C1 segment of cervical spinal cord (tissue), 14 donors: ENCODE measurements at places on chromosomes 16 and 17.

DNA sequence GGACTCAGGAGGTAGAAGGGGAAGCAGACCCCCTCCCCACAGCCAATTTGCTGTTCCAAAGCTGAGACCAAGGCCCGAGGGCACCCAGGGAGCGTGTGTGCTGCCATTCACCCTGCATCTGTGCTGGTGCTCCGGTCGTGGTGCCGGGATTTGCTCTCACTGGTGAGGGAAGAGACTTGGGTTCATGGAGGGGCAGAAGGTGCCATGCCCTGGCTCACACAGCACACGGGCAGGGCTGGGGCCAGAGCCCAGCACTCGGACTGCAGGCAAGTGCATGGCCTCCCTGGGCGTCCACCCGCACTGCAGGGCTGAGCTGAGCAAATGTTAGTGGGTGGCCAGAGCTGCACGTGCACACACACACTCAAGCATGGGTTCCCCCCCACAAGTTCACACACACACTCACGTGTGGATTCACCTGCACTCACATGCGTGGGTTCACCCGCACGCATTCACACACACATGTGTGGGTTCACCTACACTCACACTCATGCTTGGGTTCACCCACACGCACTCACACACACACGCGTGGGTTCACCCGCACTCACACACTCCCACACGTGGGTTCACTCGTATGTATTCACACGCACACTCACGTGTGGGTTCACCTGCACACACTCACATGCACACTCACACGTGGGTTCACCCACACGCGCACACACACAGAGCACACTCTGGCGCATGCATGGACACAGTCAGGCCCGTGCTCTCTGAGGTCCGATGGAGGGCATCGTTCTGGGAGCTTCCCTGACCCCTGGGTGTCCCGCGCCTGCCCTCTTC is 57.0 kb upstream of the CBFA2T3 start:
- DNase-seq = no peak

DNA sequence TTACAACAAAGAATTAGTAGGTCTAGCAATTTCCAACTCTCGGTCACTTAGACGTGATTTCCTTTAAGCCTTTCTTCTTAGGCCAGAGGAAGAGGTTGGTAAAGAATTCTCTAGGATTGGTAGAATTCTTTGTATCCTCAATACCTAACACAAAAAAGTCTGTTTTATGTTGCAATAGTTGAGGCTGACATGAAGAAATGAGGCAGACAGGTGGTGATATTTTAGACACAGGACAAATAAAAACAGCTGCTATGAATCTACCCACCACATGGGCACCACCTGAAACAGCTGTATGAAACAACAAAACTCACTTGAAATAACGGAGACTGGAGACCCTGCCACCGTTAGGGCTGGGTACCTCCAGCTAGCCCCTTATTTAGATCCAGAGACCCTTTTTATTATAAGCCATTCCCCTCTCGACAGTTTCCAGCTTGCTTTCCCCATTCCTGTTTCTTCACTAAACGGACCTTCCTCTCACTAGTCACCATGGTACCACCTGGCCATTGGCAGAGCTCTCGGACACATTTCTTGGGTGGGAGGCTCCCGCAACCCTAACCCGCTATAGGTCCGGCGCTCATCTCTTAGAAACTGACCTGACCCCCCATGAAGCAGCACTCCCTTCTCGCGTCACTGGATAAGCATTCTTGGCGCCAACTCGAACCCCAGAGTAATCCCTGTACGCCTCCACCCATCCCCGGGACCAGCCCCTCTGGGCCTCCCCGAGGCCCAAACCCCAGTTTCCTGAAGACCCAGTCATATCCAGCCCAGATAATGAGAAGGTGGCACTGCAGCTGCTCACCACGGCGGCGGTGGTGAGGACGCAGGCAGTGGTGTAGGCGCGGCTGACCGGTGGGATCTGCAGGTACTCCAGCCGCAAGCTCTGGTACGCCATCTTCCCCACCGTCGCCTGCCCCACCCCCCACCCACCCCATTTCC is at the start of gene DERL2:
TSS of gene DERL2 (minus strand) at position 909 of the 936 bp plus-strand sequence. CDS start at position 892, 17 bp downstream.
- no peak for DNase-seq

GRCh38 chr17:956905-957304 is 22.7 kb downstream of the NXN start:
- no peak for DNase-seq

DNA sequence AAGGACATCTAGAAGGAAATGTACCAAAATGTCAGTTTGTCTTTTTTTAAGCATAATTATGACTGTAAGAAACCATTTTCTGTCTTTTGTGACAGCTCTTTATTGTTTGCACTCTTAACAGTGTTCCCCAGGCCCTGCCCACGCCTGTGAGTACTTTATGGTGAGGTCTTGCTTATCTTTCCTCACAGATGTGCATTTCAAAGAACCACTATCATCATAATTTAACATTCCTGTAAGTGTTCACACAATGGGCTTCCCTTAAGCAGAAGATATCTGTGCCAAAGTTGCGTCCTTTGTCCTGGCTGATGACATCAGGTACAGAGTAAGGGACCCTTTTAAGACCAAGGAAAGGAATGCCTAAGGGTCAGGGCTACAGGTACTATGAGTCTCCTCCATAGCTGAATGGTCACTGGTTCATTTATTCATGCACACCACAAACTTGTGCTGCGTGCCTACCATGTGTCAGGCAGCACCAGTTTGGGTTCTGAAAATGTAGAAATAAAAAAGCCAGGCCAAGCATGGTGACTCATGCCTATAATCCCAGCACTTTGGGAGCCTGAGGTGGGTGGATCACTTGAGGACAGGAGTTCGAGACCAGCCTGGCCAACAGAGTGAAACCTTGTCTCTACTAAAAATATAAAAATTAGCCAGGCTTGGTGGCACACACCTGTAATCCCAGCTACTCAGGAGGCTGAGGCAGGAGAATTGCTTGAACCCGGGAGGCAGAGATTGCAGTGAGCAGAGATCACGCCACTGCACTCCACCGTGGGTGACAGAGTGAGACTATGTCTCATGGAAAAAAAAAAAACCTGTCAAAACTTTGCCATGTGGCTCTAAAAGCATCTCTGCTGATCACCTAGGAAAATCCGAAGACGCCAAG is 55.4 kb upstream of the NLK start:
- DNase-seq = no peak

- DNase-seq = no peak
Observed at GRCh38 chr17:49190932-49191331, 19.4 kb downstream of the GNGT2 start.

DNA sequence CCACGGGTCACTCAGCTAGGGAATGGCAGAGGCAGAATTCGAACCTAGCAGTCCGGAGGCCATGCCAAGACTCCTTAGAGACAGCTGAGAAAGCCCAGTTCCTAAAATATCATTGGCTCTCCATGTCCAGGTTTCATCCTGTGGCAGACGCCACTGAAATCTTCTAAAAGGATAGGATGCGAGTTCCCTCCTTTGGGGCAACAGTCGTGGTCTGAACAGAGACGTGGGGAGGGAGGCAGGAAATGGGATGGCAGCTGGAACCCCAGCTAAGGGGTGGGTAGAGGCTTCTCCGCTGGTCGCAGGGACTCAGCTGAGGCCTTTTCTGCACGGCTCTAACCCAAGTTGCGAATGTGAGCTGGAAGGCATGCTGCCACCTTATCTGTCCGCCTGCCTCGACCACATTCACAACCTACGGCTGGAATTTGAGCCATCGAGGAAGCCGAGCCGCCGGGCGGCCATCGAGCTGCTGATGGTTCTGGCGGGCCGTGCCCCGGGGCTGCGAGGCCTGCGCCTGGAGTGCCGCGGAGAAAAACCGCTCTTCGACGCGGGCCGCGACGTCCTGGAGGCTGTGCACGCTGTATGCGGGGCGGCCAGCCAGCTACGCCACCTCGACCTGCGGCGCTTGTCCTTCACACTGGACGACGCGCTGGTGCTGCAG is 1.9 kb upstream of the HSF4 start:
- DNase-seq = no peak

GRCh38 chr16:71746442-71747046 is 22.0 kb upstream of the PHLPP2 start:
- no peak for DNase-seq

- no peak for DNase-seq
Observed at GRCh38 chr16:56793492-56793891, 63.6 kb downstream of the NUP93 start.

- DNase-seq = no peak
Observed at GRCh38 chr17:77944390-77945222, 13.9 kb upstream of the TNRC6C start.

DNA sequence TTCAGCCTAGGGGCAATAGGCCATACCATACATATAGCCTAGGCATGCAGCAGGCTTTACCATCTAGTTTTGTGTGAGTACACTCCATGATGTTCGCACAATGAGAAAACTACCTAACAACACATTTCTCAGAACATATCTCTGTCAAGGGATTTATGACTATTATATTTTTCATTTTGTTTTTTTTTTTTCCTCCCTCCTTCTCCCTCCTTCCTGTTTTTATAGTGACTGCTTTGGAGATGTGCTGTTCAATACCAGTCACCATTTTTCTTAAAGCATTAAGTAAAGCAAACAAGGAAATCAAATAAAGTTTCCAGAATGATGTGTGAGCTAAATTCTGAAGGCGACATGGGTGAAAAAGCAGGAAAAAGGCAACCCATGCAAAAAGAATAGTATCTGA is 194.6 kb downstream of the STX8 start:
- no peak for DNase-seq

DNA sequence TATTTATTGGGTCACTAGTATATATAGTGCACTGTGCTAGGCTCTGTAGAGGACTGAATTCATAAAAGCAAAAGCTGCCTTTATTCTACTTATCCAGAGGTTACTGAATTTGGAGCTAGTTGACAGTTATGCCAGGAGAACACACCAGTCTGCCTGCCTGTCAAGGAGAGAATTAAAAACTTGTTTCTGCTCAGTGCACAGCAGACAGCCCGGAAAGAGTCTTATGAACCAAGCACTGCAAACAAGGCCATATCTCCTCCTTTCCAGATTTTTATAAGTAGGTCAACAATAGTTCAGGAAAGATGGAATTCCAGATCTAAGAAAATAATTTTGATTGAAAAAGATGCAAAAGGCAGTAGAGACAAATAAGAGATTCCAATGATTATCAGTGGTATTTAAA is 267.8 kb downstream of the CA10 start:
- DNase-seq = no peak

- DNase-seq = no peak
Observed at GRCh38 chr17:21160401-21160800, 33.6 kb downstream of the DHRS7B start.

DNA sequence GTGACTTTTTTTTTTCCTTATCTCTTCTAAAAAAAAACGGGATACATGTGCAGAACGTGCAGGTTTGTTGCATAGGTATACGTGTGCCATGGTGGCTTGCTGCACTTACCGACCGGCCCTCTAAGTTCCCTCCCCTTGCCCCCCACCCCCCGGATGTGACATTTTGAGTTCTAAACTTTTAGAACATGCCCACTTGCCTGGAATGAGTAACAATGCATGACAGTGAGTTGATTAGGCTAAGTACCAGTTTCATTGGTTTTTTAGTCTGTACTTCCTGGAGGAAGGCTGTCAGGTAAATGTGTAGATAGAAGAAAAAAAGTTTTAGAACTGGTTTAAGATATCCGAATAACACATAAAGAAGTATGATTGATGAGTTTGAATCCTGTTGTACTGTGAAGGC is 4.0 kb downstream of the BPTF start:
- no peak for DNase-seq

DNA sequence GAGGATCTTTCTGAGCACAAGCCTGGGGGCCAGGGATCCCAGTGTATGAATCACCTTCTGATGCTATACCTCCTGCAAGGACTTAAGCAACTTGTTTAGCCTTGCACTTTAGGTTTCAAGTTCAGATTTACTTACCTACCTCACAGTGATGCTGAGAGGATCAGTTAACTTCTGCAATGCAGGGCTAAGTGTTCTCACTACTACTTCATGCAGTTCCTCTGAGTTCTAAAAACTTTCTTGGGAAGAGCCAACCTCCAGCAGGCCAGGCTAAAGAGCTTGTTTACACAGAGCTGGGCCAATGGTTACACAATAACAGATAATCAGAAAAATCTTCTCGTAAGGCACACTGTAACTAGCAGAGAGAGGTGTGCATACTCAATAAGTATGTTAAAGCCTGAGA is 13.0 kb downstream of the VEZF1 start:
- no peak for DNase-seq

DNA sequence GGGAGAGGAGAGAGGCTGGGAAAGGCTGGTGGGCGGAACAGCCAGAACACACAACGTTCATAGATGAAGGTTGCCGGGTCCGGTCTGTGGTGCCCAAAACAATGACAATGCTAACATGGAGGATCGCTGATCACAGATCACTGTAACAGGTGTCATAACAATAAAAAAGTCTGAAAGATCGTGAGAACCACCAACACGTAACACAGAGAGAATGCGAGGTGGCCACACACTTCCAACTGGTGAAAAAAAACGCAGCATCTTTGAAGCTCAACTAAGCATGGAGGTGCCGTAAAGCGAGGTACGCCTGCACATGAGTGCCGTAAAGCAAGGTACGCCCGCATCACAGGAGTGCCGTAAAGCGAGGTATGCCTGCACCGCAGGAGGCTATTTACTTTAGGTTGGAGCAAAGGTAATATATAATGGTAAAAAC is 42.3 kb downstream of the ABR start:
- DNase-seq = no peak

DNA sequence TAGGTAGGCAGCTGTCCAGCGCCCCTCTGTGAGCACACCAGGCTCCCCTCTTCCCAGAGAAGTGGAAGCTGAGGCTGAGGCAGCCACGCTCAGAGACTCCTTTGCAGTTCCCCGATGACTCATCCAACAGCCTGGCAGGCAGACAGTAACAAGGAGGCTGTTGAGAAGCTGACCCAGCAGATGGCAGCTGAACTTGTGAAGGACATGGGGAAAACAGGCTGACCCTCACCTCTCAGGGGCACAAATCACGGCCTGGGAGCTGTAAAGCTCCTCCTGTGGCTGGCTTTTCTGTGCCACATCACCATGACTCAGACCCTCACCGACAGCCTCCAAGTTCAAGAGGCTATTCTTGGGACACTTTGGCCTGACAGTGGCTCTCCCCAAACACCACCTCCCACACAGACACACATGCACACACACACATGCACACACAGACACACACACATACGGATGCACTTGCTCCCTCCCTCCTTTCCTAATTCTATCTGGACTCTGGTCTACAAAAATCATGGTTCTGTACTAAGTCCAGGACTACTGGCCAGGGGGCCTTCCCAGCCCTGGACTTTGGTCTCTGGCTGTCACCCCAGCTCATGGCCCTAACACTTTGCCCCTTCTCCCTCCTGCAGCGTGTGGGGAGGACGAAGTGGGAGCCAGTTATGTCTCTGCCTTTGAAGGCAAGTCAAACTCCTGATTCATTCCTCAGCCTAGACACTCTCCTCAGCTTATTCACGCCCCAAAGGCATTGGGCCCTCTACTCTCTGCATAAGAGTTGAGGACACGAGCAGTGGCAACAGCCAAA is 23.2 kb downstream of the MAP3K14 start:
- DNase-seq = peak; percentile 79

- no peak for DNase-seq
Observed at GRCh38 chr16:8589900-8590688, at the start of gene TMEM114. TSS of gene TMEM114 (minus strand) at chr16:8590511. CDS start at chr16:8589838, 673 bp downstream.

GRCh38 chr17:19237389-19238166 is 412 bp downstream of the EPN2 start:
- DNase-seq = peak; percentile 66
